ENCODE measurements at places on chromosomes 4 and X.

- DNase-seq: no peak
These were observed 7.7 kb upstream of the MAPK10 start for GRCh38 chr4:86367577-86367976.

DNA sequence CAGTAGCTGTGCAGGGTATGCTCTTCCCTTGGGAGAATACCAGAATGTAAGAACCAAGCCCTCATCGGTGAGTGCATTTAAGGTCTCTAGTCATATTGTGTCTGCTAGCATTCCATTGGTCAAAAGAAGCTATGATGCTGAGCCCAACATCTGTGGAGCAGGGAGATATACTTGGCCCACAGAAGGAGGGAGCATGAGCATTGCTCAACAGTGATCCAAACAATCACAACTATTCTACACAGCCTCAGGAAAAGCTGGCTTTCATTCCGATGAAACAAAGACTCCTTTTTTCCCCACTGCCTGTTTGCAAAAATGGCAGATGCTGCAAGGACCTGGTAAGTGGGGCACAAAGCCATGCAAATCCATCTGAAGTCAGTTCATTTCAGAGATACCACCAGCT, 80.6 kb upstream of the DHX15 start:
- DNase-seq: no peak

- no peak for DNase-seq
These were observed 8.4 kb downstream of the ATP10D start for GRCh38 chr4:47493238-47494123.

GRCh38 chr4:77699731-77700210, 94.2 kb downstream of the CXCL13 start:
- no peak for DNase-seq

DNA sequence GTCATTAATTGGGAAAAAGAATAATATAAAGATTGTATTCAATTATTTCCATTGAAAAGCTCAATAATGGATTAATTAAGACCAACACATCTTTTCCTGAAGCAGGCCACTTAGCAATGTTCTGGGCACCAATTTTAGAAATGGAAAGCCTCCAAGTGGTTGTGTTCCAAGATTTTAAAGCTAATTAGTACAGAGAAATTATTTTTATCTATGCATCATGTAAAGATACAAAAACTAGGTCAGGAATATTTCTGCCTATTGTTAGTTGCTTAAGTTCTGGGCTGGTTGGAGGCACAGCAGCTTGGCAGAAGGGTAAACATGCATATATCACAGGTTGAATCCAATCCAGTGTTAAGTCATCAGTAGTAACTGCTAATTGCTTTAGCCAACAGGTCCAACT, 101.9 kb downstream of the RASL11B start:
- DNase-seq: no peak

- DNase-seq: no peak
These were observed 687.1 kb upstream of the MAGEB2 start for GRCh38 chrX:29528281-29528680.

Data from stimulated activated CD8-positive, alpha-beta memory T cell treated with anti-CD3 and anti-CD28 coated beads, Interleukin-15, amount 100 ng/mL, for 4 hours (primary cell).